Activated T-cell treated with anti-CD3 and anti-CD28 coated beads, Interleukin-2, amount 50 U/mL, for 4 hours (primary cell): ENCODE measurements at places on chromosomes 1 and 21.

- DNase-seq: peak; percentile 28
These were observed 1.3 kb downstream of the TGFBR3 start for GRCh38 chr1:91884459-91885212.

- DNase-seq: no peak
These were observed 40.6 kb upstream of the SLC2A1 start for GRCh38 chr1:42999308-42999707.

DNA sequence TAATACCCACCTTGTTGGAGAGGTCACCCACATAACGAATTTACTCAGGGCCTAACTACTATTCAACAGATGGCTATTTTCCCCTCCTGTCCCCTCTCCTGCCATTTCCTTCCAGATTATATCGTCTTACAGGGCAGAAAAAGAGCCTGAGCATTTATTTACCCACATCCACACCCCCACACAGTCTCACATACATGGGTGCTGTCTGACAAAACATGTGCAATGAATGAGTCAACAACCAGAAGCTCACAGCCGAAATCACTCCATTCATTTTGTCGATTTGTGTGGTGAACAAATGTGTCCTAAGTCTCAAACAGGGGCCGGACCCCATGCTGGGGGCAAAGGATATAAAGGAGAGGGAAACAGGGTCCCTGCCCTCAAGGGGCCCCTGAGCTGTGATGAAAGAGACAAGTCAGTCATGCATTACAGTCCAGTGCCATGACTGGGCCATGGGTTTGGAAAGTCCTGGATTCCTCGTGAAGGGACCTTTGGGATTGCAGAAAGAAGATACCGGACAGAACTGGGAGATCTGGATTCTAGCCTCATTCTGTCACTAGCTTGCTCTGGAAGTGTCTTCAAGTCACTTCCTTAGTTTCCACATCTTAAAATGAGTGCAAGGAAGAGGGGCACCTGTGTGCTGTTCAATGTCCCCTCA lies 16.4 kb upstream of the ZNF683 start:
- no peak for DNase-seq

DNA sequence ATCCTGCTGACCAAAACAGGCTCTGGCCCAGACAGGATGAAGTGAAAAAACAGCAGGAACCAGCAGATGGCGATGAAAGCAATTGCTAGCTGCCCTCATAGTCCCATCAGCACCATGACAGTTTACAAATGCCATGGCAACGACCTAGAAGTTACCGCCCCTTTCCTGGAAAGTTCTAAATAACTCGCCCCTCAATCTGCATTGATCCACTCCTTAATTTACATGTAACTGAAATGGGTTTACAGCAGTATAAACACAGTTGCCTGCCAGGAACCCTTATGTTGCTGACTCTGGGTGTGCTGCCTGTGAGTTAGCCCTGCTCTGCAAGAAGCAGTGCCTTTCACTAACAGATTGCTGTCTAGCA lies 65.5 kb upstream of the CR1L start:
- no peak for DNase-seq

GRCh38 chr1:94892604-94893254 lies 34.2 kb downstream of the CNN3 start:
- no peak for DNase-seq

DNA sequence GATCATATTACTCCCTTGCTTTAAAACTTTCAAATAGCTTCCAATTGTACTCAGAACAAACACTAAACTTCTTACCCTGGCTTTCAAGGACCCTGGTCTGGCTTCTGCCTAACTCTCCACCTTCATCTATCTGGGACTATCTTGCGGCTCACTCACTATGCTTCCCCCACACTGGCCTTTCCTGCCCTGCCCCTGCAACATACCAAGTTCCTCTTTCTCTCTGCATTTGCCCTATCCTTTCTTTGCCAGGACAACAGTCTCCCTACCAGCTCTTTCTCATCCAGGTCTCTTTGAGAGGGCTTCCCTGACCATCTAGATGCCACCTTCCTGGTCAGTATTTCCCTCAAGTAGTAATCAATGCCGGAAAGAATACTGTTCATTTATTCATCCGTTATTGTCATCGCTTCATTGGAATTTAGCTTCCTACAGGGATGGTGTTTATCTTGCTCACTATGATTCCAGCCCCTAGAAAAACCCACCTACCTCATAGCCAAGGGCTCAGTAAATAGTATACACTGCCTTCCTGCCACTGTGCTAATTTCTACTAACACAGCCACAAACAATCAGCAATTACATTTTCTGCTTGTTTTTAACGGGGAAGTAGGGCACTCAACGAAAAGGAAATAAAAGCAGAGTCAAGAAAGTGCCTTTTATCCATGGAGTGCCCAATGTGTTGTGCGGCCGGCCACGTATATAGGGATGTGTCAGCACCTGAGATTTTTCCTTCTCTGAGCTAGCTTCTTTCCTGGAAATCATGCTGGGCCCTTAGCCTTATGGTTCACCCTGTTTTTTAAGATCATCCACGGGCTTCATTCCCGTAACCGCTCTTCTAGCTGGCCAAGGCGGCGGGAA lies 521 bp upstream of the CDC7 start:
- no peak for DNase-seq

DNA sequence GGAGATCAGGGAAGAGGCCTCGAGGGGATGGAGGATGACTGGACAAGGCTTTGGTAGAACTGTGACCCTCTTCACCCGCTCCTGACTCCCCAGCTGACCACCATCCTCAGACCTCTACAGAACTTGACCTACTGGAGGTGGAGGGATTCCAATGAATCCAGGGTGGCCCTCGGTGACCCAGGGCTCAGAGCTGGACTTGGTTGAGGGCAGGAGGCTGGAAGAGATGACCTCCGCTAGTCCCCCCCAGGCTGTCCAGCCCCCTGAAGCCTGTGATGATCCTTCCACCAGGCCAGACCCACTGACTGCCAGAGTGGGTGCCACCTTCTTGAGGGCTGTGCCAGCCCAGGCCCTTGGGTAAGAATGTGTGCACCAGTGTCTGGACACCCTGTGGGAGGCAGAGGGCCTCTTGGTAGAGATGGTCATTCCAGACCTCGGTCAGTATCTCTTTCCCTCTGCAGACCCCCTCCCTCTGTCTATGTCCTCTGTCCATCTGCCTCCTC lies 44.9 kb downstream of the ATP1B1 start:
- DNase-seq: no peak

DNA sequence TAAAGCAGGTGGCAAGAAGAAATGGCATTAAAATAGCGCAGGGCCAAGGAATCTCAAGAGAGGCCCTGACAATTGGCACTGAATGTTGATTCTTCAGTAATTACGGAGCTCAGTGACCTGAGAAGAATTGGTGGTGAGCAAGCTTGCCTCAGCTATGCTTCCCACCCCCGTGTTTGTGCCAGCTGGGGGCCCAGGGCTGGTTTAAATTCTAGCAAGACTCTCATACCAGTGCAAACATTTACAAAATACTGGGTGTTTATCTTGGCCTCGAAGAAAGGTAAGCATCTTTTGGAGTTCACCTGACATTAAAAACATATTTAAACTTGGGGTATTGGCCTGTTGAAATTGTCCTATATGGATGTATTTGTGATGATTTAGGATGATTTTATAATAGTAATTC lies 296.7 kb upstream of the USP25 start:
- DNase-seq: no peak

DNA sequence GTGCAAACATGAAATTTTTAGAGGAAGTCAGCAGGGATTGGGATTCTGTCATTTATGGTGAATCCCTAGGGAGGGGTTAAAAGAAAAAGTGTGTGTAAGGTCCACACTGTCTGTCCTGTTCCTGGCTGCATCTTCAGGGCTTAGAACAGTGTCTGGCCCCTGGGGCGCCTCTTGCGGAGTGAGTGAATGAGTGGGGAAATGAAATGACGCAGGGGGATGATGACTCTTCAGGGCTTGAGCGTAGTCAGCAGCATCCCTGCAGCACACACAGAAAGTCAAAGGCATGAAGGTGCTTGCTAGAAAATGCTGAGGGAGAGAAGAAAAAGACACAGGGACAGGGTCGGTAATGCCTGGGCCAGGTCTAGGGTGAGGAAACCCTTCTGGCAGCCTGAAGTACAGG lies 57.8 kb downstream of the PGBD5 start:
- DNase-seq: no peak

- peak; percentile 67 for DNase-seq
These were observed 58.4 kb upstream of the COL6A1 start for GRCh38 chr21:45923146-45923545.

DNA sequence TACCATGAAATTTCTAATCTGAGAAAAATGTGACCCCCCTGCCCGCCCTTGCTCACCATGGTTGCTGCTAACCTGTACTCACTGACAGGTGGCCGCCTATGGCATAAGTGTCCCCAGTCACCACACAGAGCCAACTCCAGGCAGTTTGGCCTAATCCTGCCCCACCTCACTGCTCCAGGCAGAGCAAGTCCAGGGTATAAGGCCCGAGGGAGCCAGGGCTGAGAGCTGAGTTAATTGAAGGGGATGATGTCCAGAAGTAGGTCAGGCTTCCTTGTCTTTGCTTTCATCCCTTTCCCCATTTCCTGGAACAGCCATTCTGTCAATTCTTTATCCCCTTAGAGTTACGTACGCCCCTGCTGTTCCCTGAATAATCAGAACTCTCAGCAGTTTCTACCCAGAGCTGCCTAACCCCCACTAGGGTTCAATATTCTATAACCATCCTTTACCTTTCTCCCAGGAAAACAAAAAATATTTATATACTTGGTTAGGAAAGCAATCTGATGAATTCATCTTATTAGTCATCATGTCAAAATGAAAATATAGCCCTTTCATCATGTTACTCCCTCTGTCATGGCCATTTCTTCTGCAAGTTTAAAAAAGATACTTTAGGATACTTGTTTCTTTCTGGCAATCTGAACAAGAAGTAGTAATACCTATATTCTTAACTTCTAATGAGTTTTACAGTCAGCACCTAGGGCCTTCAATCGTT lies 29.4 kb upstream of the CD101 start:
- no peak for DNase-seq

GRCh38 chr1:230798491-230798890 lies 51.3 kb downstream of the CAPN9 start:
- DNase-seq: no peak

- no peak for DNase-seq
These were observed 36.8 kb downstream of the LHX8 start for GRCh38 chr1:75170981-75171380.

GRCh38 chr1:218201601-218202000 lies 83.5 kb upstream of the RRP15 start:
- no peak for DNase-seq

GRCh38 chr1:8780405-8780804 lies 37.0 kb downstream of the RERE start:
- no peak for DNase-seq

- DNase-seq: no peak
These were observed 7.5 kb upstream of the PSEN2 start for GRCh38 chr1:226862890-226863289.

DNA sequence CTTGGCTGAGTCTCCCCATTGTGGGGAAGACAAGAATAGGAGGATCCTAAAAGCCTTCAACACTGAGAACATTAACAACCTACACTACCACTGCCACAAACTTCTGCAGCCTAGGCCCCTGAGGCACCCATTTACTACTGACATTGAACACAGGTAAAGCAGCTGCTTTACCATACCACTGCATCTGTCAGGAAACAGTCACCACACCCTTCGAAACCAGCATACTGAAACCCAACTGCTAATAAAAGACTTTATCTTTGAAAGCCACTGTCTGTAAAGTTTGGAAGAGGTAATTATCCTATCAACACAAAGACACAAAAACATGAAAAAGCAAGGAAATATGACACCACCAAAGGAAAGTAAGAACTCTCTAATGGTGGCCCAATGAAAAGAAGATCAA lies 7.4 kb downstream of the IFNAR1 start:
- no peak for DNase-seq

DNA sequence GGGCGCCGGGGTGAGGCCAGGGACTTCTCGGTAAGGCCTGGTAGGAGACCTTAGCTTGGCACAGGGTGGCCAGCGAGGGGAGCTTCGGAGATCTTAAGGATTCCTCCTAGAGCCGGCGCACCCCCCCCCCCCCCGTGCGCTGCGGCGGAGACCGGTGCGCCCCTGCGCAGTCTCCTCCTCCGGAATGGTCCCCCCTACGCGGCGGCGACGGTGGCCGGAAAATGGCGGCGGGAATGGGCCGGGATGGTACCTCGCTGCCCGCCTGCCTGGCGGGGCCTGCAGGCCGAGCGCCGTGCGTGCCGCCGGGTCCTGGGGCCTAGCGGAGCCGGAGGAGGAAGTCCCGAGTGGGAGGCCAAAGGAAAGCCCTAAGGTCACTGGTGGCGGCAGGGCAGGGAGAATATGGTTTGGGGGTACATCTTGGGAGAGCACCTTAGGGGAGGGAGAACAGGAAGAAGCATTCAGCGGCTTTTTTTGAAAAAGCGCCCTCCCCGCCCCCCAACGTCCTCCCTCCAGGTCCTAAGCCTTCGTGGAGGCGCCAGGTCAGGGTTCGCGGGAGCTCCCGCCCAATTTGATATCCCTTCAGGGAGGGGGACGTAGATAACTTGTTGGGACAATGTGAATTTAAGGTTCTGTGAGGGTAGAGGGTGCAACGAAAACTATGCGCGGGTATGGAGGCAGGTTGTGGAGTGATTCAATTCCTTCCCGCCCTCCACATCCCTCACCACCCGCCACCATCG lies 429 bp downstream of the SRRM1 start:
- DNase-seq: no peak

DNA sequence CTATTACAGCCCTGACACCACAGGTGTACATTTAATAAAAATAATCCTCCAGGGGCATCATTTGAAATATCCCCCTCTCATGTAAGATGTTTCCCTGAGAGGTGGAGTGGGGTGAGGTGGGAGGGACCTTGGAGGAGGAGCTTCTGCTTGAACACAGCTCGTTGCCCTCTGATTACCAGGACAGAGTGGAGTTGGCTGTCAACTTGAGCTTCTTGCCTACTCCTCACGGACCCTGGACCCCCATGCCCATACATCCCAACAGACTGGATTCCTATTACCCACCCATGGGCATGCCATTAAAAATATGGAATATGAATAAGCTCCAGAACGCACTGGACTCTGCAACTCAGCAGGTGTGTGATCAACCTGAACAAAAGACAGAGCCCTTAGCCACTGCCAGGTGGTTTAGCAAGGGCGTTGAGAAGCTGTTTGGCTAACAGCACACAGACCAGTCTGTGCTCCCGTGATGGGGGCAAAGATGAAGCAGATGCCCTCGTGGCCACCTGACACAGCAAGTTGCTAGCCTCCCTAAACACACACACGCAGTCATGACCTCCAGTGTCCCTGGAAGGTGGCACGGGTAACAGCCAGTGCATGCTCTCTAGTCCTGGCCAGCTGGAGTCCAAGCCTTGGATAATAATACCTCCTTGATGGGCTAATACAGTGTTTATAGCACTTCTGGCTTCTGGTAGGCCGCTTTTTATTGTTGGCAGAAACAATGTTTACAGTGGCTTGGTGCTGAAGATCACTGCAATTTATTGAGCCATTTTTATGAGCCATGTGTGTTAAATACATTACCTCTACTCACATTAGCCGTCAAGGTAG lies 155.0 kb downstream of the TOMM20 start:
- no peak for DNase-seq

- no peak for DNase-seq
These were observed 56.5 kb downstream of the GABPA start for GRCh38 chr21:25791319-25791718.
